ENCODE measurements at places on chromosomes 6 and 20.

- no peak for DNase-seq
These were observed 405.0 kb downstream of the CDKAL1 start for GRCh38 chr6:20939161-20939775.

DNA sequence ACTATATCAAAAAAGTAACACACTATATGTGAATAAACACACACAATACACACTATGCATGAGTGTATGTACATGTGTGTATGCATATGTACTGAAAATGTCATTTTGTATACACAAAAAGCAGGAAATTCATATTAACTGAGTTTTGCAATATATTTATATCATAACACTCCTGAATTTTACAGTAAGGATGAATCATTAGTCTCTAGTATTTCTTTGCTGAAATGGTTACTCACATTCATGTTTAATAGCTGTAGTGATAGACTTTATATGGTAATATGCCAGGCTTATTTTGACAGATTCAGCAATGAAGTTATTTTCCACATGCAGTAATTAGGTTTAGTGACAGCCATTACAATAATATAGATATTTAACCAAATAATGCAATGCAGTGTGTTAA lies 1216.2 kb upstream of the CITED2 start:
- no peak for DNase-seq

GRCh38 chr6:15310680-15311079 lies 64.8 kb downstream of the JARID2 start:
- no peak for DNase-seq

DNA sequence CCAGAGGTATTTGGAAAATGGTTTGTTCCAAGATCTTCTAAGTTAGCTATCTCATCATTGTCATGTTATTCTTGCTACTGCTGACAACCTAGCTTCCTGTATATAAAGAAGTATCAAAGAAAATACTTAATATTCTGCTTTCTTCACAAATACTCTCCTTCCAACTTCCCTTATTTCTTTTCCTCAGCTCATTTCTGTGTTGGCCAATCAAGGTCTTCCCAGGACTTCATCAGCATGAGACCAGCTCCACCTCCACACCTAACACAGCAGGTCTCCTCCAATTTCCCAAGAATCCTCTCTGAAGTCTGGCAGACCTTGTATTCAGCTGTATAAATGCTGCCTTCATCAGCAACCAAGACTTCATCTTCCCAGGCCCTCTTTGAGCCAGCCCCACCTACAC lies 538.6 kb upstream of the JARID2 start:
- no peak for DNase-seq

GRCh38 chr20:16821211-16822089 lies 73.3 kb downstream of the OTOR start:
- DNase-seq = no peak

Measured in DMS 273 treated with DMSO at 0.1 percent for 48 hours (cell line).